ENCODE measurements at places on chromosomes 13 and 19. TPM values are rescaled to one million over a fixed set of nuclear protein-coding genes. Genes with fewer than 3 reads are reported as not detected.

DNA sequence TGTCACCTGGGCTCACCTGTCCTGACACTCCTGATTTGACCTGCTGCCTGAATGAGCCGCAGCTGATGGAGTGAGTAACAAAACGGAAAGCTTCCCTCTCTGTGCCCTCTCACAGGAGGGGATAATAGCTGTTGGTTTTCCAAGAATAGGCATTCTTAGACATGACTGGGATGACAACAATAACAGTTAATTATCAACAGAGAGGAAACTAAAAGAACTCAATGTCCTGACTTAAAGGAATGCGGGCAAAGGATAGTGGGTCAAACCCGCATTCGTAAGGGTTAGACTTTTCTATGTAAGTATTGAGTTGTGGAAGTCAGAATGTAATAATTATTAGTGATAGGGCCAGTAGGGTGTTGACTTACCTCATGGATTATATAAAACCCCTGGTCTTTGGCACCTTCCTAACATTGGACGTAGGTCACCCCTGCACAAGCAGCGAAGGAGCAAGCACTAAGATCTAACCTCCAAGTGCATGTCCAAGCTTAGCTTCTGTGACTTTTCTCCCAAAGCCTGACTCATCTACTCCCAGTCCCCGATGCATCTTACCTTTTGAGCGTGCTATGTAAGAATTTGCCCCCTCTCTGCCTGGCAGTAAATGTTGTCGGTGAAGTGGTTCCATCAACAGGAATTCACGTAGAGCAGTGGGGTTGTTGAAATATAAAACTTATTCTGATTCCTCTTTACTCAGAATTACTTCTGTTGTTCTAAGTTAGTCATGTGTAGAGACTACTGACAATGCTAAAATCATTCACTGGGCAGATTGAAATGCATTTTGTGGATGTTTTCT is 442.3 kb downstream of the FGF9 start:
- DNase-seq = no peak

- DNase-seq = no peak
These were observed 25.8 kb upstream of the LDLR start for GRCh38 chr19:11063434-11063833.

GRCh38 chr13:83825676-83826075 is 56.6 kb downstream of the SLITRK1 start:
- no peak for DNase-seq

DNA sequence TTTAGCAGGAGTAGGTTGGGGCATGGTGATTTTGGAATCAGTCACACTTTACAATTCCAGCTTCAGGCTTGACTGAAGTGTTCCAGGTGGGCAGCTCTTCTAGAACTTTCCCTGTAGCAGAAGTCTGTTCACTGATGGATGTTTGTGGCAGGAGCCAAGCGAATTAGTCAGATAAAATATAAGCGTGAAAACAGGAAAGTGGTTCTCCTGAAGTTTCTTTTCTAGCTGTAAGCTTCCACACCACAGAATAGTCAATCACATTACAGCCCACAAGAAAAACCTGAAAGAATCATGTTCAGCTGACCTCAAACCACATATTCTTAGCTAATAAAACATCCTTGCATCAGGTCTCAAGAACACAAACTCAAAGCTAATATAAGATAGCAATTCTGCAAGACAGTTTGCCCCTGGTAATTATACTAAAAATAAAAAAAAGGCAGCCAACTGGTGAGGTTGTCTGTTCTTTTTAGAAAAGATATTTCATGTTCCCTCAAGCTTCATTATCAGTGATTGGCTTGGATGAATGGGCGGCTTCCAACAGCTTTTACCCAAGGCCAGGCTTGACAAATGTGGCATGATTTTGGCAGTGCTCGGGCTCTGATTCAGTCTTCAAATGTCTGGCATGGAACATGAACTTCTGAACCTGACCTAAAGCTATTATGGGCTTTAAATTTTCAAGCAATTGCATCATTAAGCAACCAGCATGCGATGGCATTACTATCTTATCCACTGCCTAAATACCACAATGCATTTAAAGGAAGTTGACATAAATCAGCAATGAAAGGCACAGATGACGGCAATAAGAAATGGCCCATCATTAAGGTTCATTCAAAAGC is 136.8 kb downstream of the DCLK1 start:
- no peak for DNase-seq

DNA sequence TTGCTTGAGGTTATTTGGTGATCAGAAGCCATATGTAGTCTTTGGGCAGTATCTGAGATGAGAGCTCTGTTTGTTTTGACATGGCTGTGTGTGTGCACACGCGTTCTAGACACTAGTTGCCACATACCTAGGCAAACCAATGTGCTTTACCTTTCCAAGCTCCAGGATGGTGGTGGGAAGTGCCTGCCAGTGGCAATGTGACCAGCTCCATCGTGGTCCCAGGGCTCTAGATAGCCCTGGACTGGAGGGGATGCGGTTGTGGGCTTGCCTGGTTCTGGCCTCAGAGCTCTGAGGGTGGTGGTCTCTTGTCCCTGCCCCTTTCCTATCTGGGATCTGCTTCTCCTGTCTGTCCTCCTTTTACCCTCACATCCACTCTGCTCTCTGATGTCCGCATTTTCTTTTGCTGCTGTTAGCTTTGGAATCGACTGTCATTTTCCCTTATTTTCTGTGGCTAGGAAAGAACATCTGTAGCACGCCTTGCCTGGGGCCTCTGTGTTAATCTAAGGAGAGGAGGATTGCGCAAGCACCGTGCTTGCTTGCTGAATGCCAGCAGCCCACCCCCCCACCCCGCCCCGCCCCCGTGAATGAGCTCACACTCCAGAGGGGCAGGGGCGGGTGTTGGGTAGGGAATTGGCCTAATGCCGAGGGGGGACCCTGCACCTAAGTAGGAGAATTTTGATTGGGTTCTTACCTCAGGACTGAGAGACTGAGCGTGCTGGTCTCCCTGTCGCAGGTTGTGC is 89.5 kb downstream of the ARHGEF7 start:
- no peak for DNase-seq

- DNase-seq = peak; percentile 54
These were observed 77.3 kb upstream of the GPR183 start for GRCh38 chr13:99384468-99384867.

DNA sequence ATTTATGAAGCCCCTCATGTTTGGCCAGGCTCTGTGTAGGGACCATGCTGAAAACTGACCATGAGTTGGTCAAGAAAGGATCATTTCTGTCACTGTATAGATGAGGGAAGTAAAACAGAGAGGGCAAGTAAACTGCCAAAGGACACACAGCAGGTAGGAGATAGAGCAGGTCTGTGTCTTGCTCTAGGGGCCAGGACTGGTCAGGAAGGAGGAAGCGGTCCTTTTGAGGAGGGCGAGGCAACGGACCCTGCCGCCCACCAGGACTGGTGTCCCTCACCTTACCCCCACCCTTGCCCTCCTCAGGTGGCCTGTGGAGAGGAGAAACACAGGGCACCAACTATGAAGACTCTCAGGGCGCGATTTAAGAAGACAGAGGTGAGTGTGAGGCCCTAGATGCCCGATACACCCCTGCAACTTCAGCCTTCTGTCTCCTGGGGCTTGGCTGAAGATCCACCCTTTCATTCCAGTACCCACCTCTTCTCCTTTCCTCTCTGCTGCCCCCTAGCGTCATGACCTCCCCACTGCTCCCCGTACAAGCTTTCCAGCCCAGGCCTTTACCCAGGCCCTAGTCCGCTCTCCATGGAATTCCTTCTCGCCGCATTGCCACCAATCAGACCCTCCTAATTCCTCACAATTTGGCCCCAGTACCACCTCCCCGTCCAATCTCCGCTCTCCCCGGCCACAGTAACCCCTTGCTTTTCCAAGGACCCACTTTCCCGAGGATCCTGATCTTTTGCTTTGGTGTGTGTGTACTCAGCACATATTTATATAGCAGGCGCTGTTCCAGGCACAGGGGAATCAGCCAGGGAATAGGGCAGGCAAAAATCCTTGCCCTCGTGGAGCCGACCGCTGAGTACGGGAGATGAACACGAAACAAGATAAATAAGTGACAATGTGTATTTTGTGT is 3.9 kb downstream of the ANKRD24 start:
- DNase-seq = peak; percentile 88

- DNase-seq = no peak
These were observed 3.4 kb downstream of the TBXA2R start for GRCh38 chr19:3603121-3603811.

DNA sequence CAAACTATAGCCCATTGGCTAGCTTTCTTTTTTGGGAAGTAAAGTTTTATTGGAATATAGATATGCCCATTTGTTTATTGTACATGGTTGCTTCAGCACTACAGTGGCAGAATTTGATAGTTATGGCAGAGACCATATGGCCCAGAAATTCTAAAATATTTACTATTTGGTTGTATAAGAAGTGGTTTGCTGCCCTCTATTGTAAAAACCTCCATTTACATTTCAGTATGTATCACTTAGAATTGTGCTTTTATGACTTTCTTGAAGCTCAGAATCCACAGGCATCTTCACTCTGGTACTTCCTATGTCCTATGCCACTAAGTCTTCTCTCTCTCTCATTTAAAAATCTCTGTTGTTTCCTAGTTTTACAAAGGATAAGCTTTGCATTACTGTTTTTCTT is 37.7 kb downstream of the DLEU7 start:
- DNase-seq = no peak

DNA sequence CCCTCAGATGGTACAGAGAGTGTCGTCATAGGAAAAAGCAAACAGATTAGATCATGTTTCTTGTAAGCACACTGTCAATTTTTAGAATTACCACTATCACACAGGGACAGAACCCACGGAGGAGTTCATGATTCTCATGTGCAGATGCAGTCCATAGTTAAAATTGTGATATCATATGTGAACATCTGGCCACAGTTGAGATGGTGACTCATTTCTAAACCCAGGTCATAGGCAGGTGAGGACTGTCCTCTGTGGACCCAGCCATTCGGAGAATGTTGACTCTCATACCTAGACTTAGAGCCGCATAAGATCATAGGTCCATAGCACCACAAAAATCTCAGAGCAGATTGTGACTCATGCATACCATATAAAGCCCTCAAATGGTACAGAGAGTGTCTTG is 17.8 kb upstream of the ZNF730 start:
- no peak for DNase-seq

- DNase-seq = no peak
These were observed 1.9 kb downstream of the SIGLEC5 start for GRCh38 chr19:51628153-51628939.

- DNase-seq = no peak
These were observed 2.4 kb downstream of the TIMM13 start for GRCh38 chr19:2424686-2425621.

GRCh38 chr19:42229855-42230351 is 9.8 kb downstream of the ZNF526 start:
- DNase-seq = no peak

- no peak for DNase-seq
These were observed 265.2 kb upstream of the SGCG start for GRCh38 chr13:22915442-22916082.

GRCh38 chr13:43850873-43851272 is 28.7 kb downstream of the CCDC122 start:
- no peak for DNase-seq

DNA sequence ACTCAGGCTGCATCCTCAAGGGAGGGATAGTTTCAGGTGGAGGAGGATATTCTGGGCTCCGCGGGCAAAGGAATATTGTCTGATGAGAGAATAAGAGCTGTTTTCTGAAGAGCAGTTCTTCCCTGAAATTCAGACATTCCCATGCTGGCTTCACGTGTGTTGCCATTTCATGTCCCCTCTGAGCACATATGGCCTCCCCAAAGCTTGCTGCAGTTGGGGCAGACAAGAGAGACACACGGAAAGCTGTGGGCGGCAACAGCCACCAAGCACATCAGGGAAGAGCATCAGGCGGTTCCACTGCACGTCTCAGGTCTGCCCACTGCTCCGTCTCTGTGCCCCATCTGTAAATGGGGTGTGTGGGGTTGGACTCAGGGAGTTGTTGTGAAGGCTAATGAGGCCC is 247.5 kb upstream of the TSHZ3 start:
- no peak for DNase-seq

DNA sequence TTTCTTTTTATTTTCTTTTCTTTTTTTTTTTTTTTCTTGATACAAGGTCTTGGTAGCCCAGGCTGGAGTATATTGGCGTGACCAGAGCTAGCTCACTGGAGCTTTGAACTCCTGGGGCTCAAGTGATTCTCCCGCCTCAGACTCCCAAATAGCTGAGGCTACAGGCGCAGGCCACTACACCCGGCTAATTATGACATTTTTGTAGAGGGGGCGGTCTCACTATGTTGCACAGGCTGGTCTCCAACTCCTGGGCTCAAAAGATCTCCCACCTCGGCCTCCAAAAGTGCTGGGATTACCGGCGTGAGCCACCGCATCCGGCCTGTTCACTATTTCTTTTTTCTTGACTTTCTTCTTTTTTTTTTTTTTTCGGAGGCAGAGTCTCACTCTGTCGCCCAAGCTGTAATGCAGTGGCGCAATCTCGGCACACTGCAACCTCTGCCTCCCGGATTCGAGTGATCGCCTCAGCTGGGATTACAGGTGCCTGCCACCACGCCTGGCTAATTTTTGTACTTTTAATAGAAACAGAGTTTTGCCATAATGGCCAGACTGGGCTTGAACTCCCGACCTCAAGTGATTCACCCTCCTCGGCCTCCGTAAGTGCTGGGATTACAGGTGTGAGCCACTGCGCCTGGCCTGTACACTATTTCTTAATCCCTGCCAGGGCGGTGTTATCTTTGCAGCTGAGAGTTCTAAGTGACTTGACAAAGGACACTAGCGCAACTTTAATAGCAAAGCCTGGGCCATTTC is 37.1 kb upstream of the LSM14A start:
- no peak for DNase-seq

GRCh38 chr19:4038057-4038456 is 28.6 kb downstream of the ZBTB7A start:
- DNase-seq = no peak

DNA sequence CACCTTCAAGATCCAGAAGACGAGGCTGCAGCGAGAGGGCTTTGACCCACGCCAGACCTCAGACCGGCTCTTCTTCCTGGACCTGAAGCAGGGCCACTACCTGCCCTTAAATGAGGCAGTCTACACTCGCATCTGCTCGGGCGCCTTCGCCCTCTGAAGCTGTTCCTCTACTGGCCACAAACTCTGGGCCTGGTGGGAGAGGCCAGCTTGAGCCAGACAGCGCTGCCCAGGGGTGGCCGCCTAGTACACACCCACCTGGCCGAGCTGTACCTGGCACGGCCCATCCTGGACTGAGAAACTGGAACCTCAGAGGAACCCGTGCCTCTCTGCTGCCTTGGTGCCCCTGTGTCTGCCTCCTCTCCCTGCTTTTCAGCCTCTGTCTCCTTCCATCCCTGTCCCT is 7.0 kb upstream of the PGLS start:
- DNase-seq = no peak

The DENND1C gene
- 69.3 TPM for total RNA-seq

The ZNF284 gene
- total RNA-seq = 1.1 TPM

The PCDH20 gene
- total RNA-seq = not detected

The RFXAP gene
- total RNA-seq = 10.0 TPM

The SERP2 gene
- total RNA-seq = not detected

The GPR12 gene
- not detected for total RNA-seq

The ZNF816 gene
- total RNA-seq = 11.0 TPM

The KASH5 gene
- 2.3 TPM for total RNA-seq

The TMEM238 gene
- total RNA-seq = 7.0 TPM

The SELENOV gene
- not detected for total RNA-seq

The LGALS13 gene
- not detected for total RNA-seq

The MICU2 gene
- 33.3 TPM for total RNA-seq

The ASPDH gene
- not detected for total RNA-seq

The C19orf33 gene
- total RNA-seq = not detected

The TPT1 gene
- total RNA-seq = 3,227 TPM

All from activated CD4-positive, alpha-beta memory T cell treated with anti-CD3 and anti-CD28 coated beads for 36 hours (primary cell).